Progenitor cell of endocrine pancreas (in vitro differentiated cells): ENCODE measurements at places on chromosomes 4 and X. TPM values are rescaled to one million over a fixed set of nuclear protein-coding genes. Genes with fewer than 3 reads are reported as not detected.

GRCh38 chrX:145826466-145826865 is 8.8 kb downstream of the SLITRK2 start:
- H3K36me3 ChIP-seq = peaks cover 13% of the 10 kb centered on the region
- peaks cover 3% of the 10 kb centered on the region for H3K4me1 ChIP-seq
- no peak for DNase-seq
- no peak overlapping the region for H3K27ac ChIP-seq

DNA sequence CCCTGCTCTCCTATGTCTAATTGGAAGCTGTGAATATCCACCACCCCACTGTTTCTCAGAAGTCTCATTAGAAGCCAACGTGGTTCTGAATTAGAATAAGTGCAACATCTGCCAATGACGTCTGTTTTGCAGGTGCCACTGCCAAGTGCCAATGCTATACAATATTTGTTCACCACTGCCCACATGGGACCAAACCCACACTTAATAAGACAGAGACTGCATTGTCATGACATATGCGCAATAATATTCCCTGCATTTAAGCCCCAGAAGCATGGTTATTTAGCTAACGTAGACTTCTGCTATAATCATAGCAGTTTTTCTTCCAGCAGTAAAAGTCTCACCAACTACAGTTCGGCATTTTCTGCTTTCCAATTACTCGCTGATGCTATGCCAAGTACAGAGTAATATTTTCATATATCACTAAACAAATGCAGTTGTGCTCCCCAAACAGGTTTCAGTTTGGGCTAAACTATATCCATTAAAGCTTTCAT is 262.5 kb upstream of the PCDH18 start:
- no peaks in the 10 kb centered on the region for H3K27me3 ChIP-seq
- H3K4me3 ChIP-seq = no peak overlapping the region
- H3K4me1 ChIP-seq = peaks cover 3% of the 10 kb centered on the region
- no peaks in the 10 kb centered on the region for H3K36me3 ChIP-seq
- DNase-seq = no peak
- H3K27ac ChIP-seq = no peak overlapping the region

DNA sequence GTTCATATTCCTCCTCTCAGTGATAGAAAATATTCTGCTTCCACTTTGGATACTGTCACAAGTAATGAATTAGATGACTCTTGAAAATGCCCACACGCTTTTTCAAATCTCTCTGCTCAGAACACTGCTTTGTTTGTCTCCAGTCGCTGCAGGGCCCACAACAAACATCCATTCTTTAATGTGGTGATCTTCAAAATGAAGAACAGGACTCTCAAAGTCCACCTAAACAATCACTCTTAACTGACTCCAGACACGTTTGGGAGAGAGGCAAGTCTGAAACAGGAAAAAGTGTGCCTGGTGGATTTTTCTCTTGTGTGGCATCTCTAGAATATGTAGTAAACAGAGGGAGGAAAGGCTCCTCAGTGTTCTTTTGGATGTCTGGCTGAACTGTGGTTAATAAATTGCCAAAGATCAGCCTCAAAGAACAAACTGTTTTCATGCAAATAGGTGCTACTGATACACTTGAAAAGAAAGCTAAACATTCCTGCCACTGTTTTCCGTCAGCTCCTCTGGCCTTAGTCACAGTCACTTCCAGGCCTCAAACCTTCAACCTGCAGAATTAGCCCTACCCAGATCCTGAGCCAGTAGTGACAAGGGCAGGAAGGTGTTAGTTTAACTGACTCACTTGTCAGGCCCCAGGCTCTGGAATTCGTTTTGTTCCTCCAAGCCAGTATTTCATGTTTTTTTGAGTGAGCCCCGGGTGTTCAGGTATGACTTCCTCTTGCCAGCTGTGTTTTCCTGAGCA is 259.6 kb upstream of the GPC4 start:
- no peaks in the 10 kb centered on the region for H3K27me3 ChIP-seq
- H3K4me3 ChIP-seq = no peak overlapping the region
- no peak for DNase-seq
- H3K27ac ChIP-seq = peak overlapping the region; percentile 90
- H3K36me3 ChIP-seq = no peaks in the 10 kb centered on the region

The SCML2 gene
- total RNA-seq = 7.1 and 7.6 TPM in 2 replicates

The TCP11X2 gene
- 4.7 and 5.3 TPM in 2 replicates for total RNA-seq
